ENCODE measurements at places on chromosomes 1 and 21.

DNA sequence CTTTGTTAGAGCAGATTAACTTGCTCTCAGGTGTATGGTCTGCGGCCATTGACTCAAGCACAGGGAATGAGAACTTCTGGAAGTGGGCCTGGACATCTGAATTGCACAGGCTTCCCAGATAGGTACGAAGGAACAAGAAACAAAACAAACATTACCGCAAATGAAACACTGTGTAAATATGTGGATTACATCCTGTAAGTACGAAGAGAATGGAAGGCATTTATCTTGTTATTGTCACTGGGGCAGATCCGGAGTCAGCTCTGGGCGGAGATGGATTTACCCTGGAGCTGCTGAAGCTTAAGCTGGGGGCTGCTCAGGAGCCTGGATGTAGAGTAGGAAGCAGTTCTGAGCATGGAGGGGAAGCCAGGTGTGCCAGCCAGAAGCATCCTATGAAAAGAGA is 6.8 kb downstream of the HES2 start:
- no peak for DNase-seq

DNA sequence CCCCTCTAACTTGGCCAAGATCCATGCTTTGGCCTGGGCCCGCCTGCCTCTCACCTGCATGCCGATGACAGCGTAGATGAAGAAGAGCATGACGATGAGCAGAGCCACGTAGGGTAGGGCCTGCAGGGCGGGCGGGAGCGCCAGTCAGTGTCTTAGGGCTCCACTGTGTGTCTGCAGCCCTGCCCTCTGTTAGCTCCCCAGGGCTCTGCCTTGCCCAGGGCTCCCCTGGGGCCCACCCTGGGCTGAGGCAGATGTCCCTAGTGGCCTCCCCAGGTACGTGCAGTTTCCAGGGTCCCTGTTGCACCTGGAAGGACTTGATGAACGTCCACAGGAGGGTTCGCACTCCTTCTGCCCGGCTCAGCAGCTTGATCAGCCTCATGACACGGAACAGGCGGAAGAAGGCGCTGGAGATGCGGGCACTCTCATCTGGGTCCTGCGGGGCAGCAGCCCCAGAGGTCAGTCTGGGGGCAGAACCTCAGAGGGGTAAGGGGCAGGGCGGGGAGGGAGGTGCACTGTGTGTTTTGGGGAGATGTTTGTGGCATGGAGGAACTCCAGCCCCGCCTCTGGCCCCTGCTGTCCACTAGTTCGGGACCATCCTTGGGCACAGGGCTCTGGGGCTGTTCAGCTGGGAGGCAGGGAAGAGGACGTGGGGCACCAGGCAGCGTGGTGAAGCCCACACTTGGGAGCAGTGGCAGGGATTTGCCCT is 29.8 kb upstream of the KIF21B start:
- DNase-seq, result no peak

GRCh38 chr1:31423418-31423947 is 10.5 kb downstream of the SERINC2 start:
- no peak for DNase-seq

DNA sequence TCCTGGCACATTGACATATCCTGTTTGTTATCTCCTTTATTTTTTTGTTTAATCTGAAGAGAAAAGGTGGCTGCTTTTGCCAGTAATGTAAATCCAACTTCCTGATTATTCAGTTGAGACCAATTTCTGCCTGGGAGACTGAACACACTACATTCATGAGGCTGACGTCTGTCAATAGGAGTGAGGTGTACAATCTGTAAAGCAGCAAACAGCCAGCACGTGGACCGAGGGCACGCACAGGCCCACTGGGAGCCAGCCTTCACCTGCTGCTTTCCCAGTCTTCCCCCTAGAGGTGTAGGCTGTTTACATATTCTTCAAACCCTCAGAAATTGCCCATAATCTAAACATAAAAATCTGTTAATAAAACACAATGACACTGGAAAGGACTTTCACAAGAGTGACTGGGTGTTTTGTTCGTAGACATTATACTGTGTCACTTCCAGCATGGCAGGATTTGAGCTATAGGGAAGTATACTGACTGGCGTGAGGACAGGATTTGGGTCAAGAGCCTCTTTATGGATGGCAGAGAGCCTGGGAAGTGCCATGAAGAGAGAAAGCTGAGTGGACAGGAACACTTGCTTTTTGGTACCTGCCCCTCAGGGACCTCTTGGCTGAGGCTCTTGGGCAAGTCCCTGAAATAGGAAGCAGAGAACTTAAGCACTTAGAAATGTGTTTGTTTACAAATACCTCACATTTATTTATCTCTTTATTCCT is 552.9 kb upstream of the CAMK1G start:
- no peak for DNase-seq

DNA sequence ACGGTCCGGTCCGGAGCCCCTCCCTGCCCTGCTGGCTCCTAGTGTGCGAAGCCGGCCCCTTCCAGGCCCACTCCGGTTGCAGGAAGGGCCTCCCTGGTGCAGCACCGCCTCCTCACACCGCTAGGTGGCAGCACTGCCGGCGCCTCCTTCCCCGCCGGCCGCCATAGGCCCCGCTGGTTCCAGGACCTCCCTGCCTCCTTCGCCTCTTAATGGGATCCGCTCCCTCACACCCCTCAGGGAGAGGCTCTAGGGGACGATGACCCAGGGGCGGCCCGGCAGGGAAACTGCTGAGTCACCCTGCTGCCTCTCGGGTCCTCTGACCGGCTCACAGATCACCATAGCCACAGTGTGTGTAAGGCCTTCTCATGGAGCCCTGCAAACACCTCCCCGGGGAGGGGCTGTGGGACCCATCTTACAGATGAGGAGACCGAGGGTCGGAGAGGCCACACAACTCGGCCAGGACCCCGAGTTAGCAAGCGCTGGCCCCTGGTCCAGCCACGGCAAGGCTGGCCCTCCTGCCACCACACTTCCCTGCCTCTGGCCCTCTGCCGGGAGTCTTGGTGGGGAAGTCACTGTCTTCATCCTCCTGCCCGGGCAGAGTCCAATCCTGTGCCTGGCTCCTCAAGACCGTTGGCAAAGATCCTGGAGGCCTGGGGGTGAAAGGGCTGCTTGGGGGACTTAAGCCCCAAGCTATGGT is 1.6 kb upstream of the AJAP1 start:
- peak; percentile 54 for DNase-seq

GRCh38 chr1:89831462-89832120 is 10.8 kb downstream of the LRRC8D start:
- no peak for DNase-seq
